ENCODE measurements at places on chromosomes 16 and 17. TPM values are rescaled to one million over a fixed set of nuclear protein-coding genes. Genes with fewer than 3 reads are reported as not detected.

Gene NLRC5
- 401 TPM for total RNA-seq

Gene CHAD
- not detected for total RNA-seq

Gene RNF43
- 0.72 TPM for total RNA-seq

Gene PRR15L
- total RNA-seq, result not detected

Gene ADAM11
- 0.55 TPM for total RNA-seq

- peaks cover 2% of the 10 kb centered on the region for H3K27me3 ChIP-seq
- no peak overlapping the region for H3K4me3 ChIP-seq
- DNase-seq, result no peak
- H3K27ac ChIP-seq, result no peak overlapping the region
- peaks cover 3% of the 10 kb centered on the region for H3K36me3 ChIP-seq
Observed at GRCh38 chr17:39929646-39930407, 2.3 kb downstream of the LRRC3C start.

- no peak for DNase-seq
- no peak overlapping the region for H3K27ac ChIP-seq
- no peak overlapping the region for H3K4me3 ChIP-seq
- peaks cover 34% of the 10 kb centered on the region for H3K27me3 ChIP-seq
Observed at GRCh38 chr16:73053038-73053363, 5.1 kb upstream of the ZFHX3 start.

- no peak overlapping the region for H3K4me3 ChIP-seq
- no peak overlapping the region for H3K27ac ChIP-seq
- no peaks in the 10 kb centered on the region for H3K36me3 ChIP-seq
- peaks cover 4% of the 10 kb centered on the region for H3K4me1 ChIP-seq
- H3K27me3 ChIP-seq, result peaks cover 51% of the 10 kb centered on the region
Observed at GRCh38 chr16:86580791-86581170, 2.4 kb downstream of the FOXL1 start.

DNA sequence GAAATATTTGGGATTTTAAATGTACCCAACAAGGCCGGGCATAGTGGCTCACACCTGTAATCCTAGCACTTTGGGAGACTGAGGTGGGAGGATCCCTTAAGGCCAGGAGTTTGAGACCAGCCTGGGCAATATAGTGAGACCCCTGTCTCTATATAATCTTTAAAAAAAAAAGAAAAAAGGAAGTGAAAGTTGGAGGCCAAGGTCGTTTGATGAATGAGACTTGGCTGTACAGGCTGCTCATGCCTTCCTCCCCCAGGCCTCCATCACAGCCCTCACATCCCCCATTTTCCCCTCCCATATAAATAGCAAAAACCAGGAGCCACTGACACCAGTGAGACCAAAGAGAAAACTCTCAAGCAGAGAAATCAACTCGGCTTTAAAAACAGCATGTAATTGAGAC, 3.3 kb upstream of the CA7 start:
- no peak for DNase-seq
- H3K4me1 ChIP-seq, result peaks cover 9% of the 10 kb centered on the region
- H3K36me3 ChIP-seq, result no peaks in the 10 kb centered on the region
- H3K4me3 ChIP-seq, result no peak overlapping the region

GRCh38 chr17:82807562-82807961, 32.3 kb downstream of the ZNF750 start:
- peaks cover 2% of the 10 kb centered on the region for H3K36me3 ChIP-seq
- peaks cover 4% of the 10 kb centered on the region for H3K4me1 ChIP-seq
- no peak for DNase-seq
- H3K27me3 ChIP-seq, result no peaks in the 10 kb centered on the region

- H3K4me1 ChIP-seq, result peaks cover 8% of the 10 kb centered on the region
- H3K36me3 ChIP-seq, result peaks cover 3% of the 10 kb centered on the region
- H3K4me3 ChIP-seq, result no peak overlapping the region
- H3K27me3 ChIP-seq, result no peaks in the 10 kb centered on the region
- H3K27ac ChIP-seq, result peak overlapping the region; percentile 78
Observed at GRCh38 chr17:63984651-63985386, 12.1 kb upstream of the SCN4A start.

GRCh38 chr17:7579834-7580603, 581 bp downstream of the CD68 start:
- H3K36me3 ChIP-seq, result peaks cover 41% of the 10 kb centered on the region
- peak overlapping the region; percentile 80 for H3K4me3 ChIP-seq
- peaks cover 66% of the 10 kb centered on the region for H3K4me1 ChIP-seq
- H3K27me3 ChIP-seq, result no peaks in the 10 kb centered on the region
